ENCODE measurements at places on chromosomes 7 and 10.

DNA sequence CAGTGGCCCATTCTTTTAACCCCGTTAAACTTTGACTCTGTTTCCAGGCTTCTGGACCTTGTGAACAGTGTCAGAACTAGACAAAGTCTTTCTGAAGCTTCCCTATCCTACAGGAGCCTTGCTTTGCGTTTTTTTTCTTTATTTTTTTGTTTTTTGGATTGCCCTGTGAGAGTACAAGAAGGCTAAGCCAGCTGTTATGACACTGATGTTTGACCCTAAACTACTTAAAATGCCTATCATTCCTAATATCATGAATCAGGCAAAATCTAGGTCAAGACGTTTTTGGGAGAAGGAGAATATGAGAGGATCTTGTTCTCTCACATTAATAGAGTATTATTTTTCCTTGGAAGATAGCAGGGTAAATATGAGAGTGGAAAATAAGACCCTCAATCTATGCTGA, 79.8 kb downstream of the EPDR1 start:
- no peak for DNase-seq

GRCh38 chr7:19117870-19118608, 603 bp upstream of the TWIST1 start:
- no peak for DNase-seq

- peak; percentile 86 for DNase-seq
These were observed 32.7 kb downstream of the VWA2 start for GRCh38 chr10:114271779-114272167.

DNA sequence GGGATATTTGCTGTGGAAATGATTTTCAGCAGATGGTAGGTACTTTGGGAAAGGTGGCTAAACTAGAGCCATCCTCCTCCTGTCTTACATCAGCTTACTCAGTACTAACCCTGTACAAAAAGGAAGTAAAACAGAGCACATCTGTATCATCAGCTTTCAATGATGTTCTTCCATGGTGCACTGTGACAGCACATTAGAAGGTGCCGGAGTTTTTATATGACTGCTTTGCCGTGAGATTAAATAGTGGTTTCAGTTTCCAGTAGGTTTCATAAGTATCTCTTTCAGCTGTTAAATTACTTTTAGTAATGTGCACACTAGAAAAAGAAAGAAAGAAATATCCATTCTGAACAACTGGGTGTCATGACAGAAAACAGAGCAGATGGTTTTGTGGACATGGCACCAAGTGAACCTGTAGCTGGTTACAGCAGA, 86.5 kb downstream of the ARID5B start:
- no peak for DNase-seq

- peak; percentile 60 for DNase-seq
These were observed 593 bp upstream of the CUX1 start for GRCh38 chr7:101816595-101817470.

DNA sequence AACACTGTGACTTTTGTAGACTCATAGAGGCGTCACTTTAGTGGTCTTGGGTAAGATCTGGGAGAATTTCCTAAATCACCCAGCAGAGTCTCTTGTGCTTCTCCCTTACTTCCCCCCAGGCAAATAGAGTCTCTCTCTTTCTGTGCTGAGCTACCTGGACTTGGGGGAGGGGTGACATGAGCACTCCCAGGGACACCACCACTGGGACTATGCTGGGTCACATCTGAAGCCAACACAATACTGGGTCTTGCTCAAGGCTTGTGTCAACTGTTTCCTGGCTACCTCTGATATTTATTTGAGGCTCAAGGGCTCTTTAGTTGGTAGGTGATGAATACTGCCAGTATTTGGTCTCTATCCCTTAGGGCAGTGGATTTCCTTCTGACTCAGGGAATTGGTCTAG, 214.6 kb upstream of the TPK1 start:
- DNase-seq: no peak

DNA sequence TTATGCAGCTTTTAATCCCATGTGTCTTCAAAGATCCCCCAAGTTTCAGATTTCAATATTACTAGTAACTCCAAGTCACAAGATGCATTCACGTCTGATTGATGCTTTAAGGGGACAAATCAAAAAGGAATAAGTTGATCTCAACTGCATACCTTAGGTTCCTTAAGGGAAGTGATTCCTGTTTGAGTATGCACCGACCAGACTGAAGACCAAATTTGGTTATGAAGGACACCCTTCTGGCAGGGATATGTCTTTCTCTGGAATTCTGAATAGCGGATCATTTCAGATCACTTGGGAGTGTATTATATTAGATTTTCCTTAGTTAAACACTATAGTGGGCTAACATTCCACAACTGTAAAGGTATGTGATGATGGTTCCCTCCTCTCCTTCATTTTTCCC, 4.3 kb downstream of the KIF5B start:
- DNase-seq: peak; percentile 12

- DNase-seq: no peak
These were observed 70.3 kb upstream of the NMT2 start for GRCh38 chr10:15238555-15239335.

- peak; percentile 60 for DNase-seq
These were observed 180.6 kb upstream of the NPVF start for GRCh38 chr7:25408876-25409275.

- no peak for DNase-seq
These were observed 232.0 kb downstream of the VTI1A start for GRCh38 chr10:112678987-112679386.

- DNase-seq: no peak
These were observed 72.5 kb upstream of the KCNMA1 start for GRCh38 chr10:77710081-77710551.

- no peak for DNase-seq
These were observed 207.0 kb downstream of the JAZF1 start for GRCh38 chr7:27973625-27974024.

DNA sequence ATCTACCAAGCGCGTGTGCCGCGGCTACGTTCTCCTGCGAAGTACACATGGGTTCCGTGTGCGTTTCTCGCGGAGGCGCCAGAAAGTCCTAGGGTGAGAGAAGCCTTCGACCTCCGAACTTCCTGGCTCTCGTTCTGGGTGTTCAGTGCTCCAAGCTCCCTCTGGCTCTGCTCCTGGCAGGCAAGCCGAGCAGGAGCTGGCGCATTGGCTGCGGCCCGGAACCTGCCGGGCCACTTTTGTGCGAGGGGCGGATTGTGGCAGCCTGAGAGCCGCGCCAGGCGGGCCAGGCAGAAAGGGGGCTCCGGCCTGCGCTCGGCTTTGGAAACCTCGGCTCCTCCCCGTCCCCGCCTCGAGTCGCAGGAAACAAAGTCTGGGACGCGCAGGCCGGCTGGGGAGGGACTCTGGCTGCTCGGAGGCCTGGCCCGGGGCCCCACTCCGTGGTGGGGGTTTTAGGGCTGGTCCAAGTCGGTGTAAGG, 9.6 kb downstream of the EMX2 start:
- peak; percentile 89 for DNase-seq

DNA sequence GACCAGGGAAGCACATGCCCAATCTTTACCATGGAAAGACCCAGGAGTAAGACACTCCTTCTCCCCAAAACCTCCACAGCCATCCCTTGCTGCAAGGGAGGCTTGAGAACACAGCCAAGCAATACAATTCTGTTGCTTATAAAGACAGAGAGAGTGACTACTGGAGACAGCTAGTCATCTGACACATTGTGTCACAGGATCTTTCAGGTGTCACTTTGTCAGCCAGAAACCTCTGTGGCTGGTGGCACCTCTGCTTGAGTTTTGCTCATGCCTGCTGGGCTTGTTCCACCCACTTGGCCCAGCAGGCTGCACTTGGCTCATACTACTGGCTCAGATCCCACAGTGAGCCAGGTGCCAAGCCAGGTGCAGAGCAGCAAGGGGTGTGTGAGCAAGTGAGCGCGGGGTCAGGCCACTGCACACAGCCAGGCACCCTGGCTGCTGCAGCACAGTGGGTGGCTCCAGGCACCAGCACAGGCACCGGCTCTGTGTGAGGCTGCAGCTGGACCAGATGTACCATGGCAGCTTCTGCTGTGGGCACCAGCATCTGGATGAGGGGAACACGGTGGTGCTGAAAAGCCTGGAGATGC, 12.4 kb upstream of the PRLHR start:
- no peak for DNase-seq

- no peak for DNase-seq
These were observed 45.6 kb downstream of the PDGFA start for GRCh38 chr7:473870-474604.

GRCh38 chr10:123883673-123884320, 7.8 kb downstream of the CPXM2 start:
- DNase-seq: no peak

DNA sequence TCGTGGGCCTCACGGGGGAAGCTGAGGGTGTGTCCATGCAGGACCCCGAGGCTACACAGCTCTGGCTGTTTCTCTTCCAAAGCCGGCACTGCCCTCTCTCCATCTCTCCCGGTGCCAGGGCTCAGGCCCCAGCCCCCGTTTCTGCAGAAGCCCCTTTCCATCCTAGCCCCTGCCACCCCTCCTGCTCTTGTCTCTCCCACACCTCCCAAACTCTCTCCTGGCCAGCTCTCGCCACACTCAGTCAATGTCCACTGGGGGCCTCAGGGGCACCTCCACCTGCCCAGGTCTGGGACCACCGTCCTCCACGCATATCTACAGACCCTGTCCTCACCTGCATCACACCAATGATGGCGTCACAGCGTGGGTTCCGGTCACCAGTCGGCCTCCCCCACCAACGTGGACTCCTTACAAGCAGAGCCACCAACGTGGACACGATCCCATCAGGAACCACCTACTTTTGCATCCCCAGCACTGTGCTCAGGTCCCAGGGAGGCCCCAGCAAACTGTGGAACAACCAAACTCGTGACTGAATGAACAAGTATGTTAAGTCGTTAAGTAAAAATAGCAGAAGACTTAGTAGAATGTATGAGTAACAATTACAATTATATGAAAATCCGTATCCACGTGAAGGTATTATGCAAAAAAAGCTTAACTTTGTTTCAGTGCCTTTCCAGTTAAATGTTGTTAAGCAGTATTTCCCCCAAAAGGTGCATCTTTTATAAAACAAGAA, 38.4 kb downstream of the DIP2C start:
- DNase-seq: peak; percentile 33

GRCh38 chr7:25006276-25006675, 26.3 kb upstream of the OSBPL3 start:
- DNase-seq: no peak

GRCh38 chr10:34811126-34811967, 3.7 kb downstream of the PARD3 start:
- DNase-seq: no peak

DNA sequence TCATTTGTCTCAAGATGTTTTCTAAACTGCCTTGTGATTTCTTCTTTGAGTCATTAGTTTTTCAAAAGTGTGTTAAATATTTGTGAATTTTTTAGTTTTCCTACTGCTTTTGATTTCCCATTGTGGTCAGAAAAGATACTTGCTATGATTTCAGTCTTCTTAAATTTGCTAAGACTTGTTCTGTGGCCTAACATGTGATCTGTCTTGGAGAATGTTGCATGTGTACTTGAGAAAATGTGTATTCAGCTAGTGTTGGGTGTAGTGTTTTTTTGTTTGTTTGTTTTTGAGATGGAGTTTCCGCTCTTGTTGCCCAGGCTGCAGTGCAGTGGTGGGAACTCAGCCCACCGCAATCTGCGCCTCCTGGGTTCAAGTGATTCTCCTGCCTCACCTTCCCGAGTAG, 28.6 kb downstream of the BMPR1A start:
- no peak for DNase-seq

DNA sequence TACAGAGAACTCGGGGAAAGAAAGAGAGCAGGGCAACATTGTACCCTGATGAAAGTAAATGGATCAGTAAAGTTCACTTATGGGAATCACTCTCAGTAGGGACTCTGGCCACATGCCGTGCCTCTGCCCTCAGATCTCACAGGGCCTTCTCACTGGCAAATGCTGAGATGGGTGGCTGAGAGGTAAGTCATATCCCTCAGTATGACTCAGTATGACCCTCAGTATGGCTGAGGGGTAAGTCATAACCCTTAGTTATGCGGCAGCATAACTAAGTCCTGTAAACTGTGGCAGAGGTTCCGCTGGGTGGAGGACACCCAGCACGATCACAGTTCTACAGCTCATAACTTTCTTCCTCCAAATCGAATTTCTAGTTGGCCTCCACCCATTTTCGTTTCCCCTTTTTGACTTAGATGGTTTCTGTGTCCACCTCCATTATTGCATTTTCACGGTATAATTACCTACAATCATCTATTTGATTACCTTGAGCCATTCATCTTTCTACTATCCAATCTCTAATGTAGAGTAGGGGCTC, 26.5 kb upstream of the WNT16 start:
- DNase-seq: peak; percentile 25

- no peak for DNase-seq
These were observed 27.3 kb upstream of the KMT2E start for GRCh38 chr7:104986628-104987259.

DNA sequence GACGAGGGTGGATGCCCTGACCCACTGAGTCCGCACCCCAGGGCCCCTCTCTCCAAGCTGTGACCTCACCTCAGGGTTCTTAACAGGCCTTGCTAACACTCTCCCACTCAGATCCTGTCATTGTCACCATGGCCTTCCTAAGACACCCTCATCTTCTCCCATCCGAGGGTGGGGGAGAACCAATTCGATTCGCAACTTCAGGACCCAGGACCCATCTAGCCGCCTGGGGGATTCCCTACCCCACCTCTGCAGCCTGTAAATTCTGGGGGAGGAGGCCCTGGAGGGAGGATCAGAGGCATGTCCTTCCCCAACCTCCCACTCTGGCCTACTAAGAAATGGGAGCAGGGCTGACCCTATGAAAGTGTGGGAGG, 17.4 kb downstream of the TRIM8 start:
- DNase-seq: no peak

GRCh38 chr10:126459032-126459831, 71.0 kb upstream of the ADAM12 start:
- peak; percentile 45 for DNase-seq

DNA sequence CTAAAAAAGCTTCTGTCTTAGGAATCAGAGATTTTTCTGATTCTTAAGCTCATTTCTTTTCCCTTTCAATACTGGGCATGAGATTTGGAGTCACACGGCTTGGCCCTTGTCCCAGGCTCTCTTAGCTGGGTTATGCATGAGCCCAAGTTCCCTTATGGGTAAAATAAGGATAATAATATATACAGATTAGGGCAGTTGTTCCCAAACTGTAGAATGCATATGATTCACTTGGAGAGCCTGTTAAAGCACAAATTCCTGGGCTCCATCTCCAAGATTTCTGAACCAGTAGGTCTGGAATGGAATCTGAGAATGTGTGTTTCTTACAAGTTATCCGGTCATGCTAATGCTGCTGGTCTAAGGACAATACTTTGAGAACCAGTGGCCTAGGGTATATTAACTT, 154.0 kb downstream of the REEP3 start:
- no peak for DNase-seq

GRCh38 chr10:100733329-100733728, 12.1 kb upstream of the PAX2 start:
- no peak for DNase-seq

GRCh38 chr7:43559171-43559945, 23.6 kb upstream of the STK17A start:
- no peak for DNase-seq

DNA sequence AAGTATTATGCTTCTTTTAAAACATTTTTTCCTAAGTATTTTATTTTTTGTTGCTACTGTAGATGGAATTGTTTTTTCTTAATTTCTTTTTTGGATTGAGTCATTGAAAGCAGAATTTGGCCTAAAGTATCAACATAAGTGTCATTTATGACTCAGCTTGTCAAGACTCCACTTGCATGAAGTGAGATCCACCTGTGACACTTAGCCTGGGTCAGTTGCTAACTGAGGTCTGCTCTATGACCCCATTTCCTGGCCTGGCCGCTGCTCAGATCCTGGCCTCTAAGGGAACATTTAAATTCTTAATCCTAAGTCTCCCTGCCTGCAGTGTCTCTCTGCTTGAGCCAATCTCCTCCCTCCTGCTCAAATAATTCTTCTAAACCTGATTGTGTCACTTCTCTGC, 35.5 kb downstream of the TMEM270 start:
- no peak for DNase-seq

- no peak for DNase-seq
These were observed 208.1 kb downstream of the SORCS1 start for GRCh38 chr10:106956216-106956915.
